ENCODE measurements at places on chromosomes 1 and 21.

- DNase-seq = no peak
These were observed 23.7 kb downstream of the JAK1 start for GRCh38 chr1:64942675-64943074.

GRCh38 chr21:44401386-44402160 lies 48.2 kb downstream of the TRPM2 start:
- DNase-seq = no peak

GRCh38 chr1:225918280-225918679 lies 5.8 kb downstream of the PYCR2 start:
- no peak for DNase-seq

- no peak for DNase-seq
These were observed 6.5 kb upstream of the ATP1A4 start for GRCh38 chr1:160144921-160145320.

- DNase-seq = no peak
These were observed 32.8 kb upstream of the ZNF281 start for GRCh38 chr1:200442537-200443156.

DNA sequence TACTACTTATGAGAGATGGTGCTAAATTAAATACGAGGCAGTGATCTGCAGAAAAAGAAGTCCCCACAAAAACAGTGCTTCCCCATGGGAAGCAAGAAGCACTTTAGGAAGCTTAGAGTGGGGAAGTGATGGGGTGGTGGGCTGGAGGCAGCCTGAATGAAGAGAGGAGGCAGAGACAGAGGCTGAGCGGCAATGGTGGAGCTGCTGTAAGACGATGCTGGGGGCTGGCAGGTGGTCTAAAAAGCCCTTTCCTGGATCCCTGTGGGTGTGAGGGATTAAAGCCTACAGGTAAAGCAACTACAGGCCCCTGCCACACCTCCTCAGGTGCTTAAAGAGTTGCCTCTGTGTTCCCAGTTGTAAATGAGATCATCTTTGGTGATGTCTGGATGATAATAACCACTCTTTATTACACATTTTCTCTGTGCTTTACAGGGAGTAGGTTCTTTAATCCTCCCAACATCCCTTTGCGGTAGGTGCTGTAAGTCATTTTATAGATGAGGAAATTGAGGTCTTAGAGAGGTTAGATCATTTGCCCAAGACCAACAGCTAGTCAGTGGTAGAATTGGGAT lies 39.2 kb downstream of the CNN3 start:
- no peak for DNase-seq

DNA sequence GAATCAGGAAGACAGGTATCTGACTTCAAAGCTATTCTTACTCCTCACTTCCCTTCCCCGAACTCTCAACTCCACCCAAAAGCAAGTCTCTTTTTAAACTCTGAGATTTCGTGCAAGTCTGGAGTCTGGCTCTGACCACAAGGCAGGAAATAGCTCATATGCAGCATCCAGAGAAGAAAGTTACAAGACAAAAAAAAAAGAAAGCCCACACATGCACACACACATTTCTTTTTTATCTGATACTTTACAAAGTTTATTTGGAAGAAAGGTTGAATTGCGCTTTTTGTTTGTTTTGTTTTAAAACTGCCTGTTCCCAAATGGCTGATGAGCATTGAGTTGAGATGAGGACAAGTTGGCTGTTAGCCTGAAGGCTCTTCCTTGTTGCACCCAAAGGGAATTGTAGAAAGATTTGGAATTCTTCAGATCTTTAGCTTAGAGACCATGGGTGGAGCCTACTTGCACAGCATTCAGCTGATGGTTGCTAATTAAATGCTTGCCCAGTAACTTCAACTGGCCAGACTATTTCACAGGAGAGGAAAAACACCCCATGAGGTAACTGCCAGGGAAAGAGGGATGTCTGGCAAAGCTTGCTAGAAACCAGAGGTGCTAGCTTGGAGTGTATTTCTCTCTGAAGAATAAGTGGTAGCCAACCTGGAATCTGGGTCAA lies 490.3 kb downstream of the TTLL7 start:
- peak; percentile 73 for DNase-seq
